Amniotic stem cell (primary cell): ENCODE measurements at places on chromosomes 1 and 21.

DNA sequence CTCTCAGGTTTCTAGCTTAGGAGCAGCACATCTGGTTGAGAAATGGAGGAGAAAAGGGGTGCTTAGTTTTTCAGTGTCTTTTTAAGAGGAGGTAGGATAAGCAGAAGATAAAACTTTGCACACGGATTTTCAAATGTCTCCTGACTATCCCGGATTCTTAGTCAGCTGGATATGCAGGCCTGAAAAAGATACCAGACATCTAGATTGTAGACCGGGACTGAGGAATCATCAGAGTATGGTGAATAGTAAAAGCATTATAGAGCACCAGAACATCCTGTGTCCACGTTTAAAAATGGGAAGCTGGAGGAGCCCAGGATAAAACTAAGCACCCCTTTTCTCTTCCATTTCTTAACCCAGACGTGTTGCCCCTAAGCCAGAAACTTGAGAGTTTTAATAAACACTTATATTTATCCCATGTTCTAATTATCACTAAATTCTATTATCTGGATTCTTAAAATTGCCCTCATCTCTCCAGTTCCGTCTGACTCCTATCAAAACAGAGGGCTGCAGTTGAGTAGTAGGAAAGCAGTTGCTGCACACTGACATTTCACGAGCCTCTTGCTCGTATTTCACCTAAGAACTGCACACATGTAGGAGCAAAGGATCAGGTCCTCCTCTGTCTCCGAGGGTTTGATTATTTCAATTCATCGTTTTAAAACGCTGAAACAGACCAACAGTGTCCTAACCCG, 609 bp downstream of the PIGK start:
- no peak for DNase-seq

GRCh38 chr1:61953790-61954150, 211.5 kb downstream of the PATJ start:
- DNase-seq: no peak

DNA sequence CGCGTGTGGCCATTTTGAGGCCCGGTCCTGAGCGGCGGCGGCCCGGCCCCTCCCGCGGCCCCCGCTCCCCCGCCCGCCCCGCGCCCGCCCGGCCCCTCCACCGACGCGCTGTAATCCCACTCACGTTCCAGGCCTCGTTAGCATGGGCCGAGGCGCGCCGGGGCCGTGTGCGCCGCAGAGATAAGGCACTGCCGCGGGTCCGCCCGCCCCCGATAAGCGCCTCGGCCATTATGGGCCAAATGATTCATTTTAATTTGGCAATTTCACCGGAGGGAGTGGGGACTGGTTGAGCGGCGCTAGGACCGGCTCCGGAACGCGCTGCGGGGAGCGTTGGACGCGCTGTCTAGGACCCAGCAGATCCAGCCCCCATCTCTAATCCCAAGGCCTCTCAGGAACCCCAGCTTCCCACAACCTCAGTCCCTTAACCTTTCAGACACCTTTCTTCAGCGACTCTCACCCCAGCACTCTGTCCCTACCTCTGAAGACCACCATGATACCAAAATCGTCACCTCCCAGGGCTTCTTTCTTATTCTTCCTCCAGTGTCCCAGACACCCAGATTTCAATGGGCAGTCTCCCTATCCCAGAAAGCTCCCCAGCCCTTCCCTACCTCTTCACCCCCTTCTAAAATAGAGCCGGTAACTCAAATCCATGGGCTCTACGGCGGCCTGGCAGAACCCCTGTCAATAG, at the start of gene TAL1:
TSS of gene TAL1 (minus strand) at position 39 of the 688 bp plus-strand sequence. CDS start 6,337 bp downstream, outside the sequence.
- DNase-seq: no peak

DNA sequence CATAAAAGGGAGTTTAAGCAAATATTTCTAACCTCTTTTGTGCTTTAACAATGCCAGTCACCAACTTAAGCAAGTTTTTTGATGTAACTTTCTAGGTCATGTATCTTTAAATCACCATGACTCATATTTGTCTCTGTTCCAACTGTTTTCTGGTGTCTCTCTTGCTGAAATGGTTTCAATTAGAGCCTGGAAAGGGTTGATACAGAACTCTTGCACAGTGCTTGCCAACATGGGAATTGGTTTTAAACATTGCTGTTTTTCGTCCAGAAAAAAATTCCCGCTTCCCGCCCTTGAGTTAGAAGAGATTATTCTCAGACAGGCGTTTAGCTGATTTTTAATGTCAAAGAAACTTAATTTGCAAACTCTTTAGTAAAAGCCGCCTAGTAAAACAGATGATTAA, 46.4 kb upstream of the SLC22A15 start:
- peak; percentile 30 for DNase-seq

- DNase-seq: no peak
Measured at GRCh38 chr1:29586991-29587745, 350.8 kb downstream of the PTPRU start.

DNA sequence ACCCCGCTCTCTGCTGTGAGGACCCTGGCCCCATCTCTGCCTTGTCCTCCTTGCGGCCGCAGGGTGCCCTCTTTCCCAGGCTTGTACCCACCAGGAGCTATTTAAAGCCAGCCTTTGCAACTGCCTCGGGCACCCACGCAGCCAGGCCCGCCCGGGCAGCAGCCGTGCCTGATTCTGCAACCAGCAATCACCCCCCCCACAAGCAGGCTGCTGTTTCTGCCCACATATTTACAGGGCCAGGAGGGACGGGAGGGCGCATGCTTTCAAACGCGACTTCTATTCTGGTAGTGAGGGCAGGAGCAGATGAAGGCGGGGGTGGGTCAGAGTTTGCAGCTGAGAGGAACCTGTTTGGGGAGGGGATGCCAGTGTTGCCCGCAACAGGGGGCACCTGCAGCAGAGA, 13.6 kb downstream of the GABRD start:
- no peak for DNase-seq

DNA sequence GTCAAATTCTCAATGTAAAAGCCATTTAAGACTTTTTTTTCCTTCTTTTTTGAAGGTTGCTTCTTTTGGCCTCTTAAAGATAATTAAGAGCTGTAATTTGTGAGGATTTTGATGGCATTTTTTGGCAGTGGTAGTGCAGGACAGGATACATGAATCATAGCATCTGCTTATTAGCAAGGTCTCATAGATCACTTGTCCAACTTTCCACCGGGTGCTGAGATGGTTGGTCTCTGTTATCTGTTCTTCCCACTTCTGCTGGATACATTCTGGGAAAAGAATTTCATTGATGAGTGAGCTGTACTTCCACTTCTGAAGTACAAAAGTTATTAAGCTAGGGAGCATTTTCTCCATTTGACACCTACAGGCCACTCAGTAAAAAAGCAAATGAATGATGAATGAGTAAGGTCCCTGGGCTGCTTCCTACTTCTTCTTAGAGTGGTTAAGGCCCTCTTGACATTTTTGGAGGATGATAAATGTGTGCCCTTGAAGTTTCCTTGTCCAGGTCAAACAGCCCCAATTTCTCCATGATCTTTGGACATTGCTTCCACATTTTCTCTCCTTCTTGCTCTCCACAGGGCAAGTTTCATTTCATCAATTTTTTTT, 100.6 kb downstream of the ROR1 start:
- no peak for DNase-seq

DNA sequence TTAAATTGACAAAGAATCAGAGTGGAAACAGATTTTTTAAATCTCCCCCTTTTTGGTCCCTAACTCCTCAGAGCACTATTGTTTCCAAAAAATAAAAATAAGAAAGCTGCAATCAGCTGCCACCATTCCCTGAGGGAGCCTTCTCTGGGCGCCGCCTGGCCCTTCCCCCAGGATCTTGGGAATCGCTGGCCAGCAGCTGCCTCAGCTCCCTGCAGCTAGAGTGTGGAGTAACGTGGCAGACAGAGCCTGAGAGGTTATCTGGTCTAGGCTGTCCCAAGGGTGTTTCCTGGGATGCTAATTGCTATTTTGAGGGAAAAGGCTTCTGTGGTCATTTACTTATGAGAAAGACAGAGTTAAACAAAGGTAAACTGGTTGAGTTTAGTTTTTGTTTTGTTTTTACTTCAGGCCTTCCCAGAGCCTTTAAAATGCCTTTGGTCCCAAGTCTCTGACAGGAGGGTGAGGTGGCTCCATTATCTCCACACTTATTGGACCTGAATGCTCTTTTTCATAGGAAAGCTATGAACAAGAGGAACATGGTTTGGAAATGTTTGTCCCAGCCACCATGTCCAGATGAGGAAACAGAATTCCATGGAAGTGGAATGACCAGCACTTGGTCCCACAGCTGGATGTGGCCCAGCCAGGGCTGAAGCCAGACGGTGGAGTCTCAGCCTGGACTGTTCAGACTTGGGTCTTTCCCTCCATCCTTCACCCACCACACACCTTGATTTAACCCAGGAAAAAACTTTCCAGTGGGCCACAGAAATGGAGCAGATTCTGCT, 14.1 kb upstream of the KIAA1614 start:
- no peak for DNase-seq

DNA sequence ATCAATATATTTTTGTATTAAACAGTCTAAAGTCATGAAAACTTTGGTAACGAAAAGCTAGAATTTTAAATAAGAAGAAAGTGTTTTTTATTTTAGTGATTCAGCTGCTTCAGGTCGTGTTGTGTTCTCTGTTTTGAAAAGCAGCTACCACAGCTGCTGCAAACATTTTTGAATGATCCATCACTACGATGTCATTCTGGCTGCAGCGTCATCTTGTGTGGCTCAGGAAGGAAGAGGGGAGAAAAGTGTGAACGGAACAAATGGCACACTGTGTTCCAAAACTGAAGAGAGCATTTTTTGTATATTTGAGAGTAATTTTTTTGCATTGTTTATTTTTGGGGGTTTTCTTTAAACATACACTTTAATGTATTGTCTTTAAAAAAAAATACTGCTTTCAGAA, 323.0 kb upstream of the ADGRL2 start:
- no peak for DNase-seq
